ENCODE measurements at places on chromosomes 12 and 14.

DNA sequence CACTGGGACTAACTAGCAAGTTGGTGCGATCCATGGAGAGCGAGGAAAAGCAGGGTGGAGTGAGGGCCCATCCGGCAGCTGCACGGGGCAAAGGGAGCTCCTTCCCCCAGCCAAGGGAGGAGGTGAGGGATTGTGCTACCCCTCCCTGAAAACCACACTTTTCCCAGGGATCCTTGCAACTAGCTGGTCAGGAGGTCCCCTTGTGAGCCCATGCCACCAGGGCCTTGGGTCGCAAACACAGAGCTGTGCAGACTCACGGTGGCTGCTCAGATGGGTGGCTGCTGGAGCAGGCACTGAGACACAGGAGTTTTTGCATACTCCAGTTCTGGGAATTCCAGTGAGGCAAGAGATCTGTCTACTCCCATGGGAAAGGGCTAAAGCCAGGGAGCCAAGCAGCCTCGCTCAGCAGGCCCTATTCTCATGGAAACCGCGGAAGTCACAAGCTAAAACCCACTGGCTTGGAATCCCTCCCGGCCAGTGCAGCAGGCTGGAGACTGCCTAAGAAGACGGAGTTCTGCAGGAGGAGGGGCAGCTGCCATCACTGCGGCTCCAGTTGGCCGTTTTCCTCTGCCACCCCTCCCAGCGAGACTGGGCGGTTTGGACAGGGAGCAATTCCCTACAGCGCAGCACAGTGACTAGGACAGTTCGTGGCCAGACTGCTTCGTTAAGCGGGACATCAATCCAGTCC is 10.9 kb upstream of the ZNF705A start:
- DNase-seq: no peak

GRCh38 chr12:63843254-63843720 is 1.2 kb upstream of the SRGAP1 start:
- DNase-seq: no peak

GRCh38 chr14:59465316-59466135 is at the start of gene GPR135:
Gene GPR135 (minus strand): TSS chr14:59465380. CDS start chr14:59465226, 154 bp downstream.
- DNase-seq: no peak

DNA sequence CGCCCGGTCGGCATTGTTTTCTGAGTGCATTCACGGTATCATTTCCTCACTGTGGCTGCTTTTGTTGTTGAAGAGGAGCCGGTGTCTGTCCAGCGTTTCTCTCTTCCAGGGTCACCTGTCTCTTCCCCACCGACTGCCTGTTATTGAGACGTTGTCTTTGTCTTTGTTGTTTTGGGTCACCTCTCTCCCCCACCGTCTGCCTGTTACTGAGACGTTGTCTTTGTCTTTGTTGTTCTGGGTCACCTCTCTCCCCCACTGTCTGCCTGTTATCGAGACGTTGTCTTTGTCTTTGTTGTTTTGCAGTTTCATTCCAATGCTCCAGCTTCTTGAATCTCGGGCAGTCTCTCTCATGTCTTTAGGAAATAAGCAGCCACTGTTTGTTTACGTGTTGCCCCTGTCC is 69.9 kb downstream of the DDX51 start:
- no peak for DNase-seq

- DNase-seq: no peak
Measured at GRCh38 chr14:97350894-97351731, 553.9 kb downstream of the VRK1 start.

- no peak for DNase-seq
Measured at GRCh38 chr12:6199531-6200255, 507 bp upstream of the CD9 start.

GRCh38 chr14:92693998-92694795 is 54.2 kb downstream of the LGMN start:
- DNase-seq: no peak

GRCh38 chr14:81298911-81299310 is 78.2 kb upstream of the GTF2A1 start:
- no peak for DNase-seq

- DNase-seq: no peak
Measured at GRCh38 chr14:95522116-95522515, 5.7 kb upstream of the SYNE3 start.

DNA sequence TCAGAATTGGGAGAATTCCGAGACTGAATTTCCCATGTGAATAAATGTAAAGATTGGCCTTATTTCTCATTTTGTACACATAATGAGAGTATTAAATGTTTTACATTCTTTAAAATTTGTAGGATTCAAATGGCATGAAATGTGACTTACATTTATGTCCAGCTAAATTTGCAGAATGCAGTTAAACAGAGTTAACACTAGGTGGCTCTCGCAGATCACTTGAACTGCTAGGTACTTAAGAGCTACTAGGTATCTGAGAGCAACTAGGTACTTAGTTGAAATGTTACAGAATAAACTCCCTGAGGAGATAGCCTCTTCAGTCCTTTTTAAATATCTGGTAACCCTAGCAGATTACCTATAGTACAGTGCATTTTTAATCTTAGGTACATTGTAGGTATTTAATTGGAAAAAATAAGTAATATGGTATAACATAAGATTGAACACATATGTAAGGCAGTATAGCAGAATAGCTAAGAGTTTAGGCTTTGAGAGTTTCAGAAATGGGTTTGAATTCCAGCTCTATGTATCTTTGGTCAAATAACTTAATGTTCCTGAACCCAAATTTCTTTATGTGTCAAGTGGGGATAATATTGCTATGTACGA is 73.8 kb downstream of the KIAA0586 start:
- DNase-seq: no peak

DNA sequence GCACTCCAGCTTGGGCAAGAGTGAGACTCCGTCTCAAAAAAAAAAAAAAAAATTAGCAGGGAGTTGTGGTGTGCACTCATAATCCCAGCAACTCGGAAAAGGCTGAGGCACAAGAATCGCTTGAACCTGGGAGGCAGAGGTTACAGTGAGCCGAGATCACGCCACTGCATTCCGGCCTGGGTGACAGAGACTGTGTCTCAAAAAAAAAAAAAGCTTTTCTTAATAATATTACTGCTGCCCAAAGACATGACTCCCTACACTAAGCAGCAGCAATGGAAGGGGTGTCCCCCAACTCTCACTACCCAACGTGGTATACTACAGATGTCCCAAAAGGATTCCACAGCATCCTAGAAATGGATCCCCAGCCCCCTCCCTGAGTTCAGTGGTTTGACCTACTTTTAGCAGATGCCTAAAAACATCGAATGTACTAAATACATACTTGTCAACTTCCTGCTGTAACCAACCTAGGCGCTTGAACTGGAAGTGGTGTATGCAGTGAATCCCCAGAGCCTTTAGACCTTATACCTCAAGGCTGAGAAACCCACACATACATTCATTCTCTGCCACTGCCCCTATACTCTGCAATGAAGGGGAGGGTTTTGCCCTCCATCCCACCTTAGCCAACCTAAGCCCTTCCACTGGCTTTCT is 8.5 kb upstream of the FKBP11 start:
- DNase-seq: no peak

GRCh38 chr14:95077345-95077744 is 80.0 kb downstream of the DICER1 start:
- DNase-seq: no peak

GRCh38 chr14:57712102-57712501 is 153.8 kb downstream of the SLC35F4 start:
- no peak for DNase-seq

DNA sequence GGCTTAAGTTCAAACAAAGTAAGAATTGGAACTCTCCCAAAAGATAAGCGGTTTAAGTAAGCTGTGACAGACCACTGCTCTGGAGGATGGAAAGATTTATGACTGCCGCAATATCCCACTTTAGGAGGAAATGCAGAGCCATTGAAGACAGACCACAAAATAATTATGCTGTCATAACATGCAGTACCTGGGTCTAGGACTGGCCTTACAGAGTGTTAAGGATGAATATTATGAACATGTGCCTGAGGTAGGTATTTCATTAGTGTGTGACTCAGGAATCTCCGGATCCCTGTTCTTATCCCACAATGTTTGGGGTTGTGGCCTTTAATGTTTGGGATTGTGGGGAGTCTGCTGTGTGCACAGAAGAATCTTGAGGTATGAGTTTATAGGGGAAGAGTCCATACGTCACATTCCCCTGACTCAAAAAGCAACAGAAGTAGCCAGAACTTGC is 114.9 kb downstream of the SAMD4A start:
- no peak for DNase-seq

GRCh38 chr14:101598571-101599233 is 37.4 kb downstream of the DIO3 start:
- DNase-seq: no peak

Data from cortex of kidney (tissue), 1 donor.